ENCODE measurements at places on chromosomes 6 and 20. TPM values are rescaled to one million over a fixed set of nuclear protein-coding genes. Genes with fewer than 3 reads are reported as not detected.

Gene SLC17A4
- total RNA-seq: not detected

Gene MCCD1
- total RNA-seq: not detected

Gene MYH7B
- total RNA-seq: 2.3 TPM

Gene ID4
- 5.9 TPM for total RNA-seq

Gene OCSTAMP
- not detected for total RNA-seq

Gene DLL1
- not detected for total RNA-seq

Gene SLC22A16
- not detected for total RNA-seq

Data from PC-9 (cell line).